ENCODE measurements at places on chromosomes 11 and 22.

- no peak for DNase-seq
These were observed 438 bp downstream of the ZW10 start for GRCh38 chr11:113773092-113773415.

DNA sequence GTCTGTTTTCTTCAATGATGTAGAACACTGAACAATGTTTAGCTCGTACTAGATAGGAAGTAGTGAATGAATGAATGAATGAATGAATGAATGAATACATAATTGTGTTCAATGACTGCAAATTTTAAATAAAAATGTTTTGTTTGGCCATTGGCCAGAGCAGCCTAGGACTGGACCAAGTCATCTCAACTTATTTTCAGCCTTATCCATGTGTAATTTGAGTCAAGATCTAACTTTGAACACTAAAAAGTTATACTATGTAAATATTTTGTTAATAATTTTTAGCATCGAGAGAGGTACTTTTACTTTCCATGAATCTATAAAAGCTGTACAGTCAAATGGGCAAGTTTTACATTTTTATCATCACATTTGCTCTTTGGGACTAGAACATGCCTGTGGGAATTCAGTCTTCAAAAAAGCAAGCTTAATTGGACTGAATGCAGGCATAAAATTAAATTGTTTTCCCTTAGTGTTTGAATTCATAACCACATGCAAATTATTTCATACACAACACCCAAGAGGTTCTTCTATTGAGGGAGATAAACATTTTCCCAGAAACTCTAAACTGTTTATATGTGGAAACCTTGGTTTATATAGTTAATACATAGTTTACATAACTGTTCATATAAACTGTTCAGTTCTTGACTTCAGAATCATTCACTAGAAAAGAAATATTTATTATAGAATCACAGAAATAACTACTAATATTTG lies 222.1 kb upstream of the ANO3 start:
- no peak for DNase-seq

DNA sequence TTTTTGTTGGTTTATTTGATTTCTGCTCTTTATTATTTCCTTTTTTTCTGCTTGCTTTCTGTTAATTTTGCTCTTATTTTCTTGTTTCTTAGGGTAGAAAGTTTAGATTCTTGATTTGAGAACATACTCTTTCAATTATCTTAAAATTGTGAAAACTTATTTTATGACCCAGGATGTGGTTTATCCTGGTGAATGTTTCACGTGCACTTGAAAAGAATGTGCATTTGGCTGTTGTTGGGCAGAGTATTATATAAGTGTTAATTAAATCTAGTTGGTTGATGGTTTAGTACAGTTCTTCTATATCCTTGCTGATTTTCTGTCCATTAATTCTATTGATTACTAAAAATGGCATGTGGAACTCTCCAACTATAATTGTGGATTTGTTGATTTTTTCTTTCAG lies 66.9 kb upstream of the NARS2 start:
- DNase-seq, result no peak

DNA sequence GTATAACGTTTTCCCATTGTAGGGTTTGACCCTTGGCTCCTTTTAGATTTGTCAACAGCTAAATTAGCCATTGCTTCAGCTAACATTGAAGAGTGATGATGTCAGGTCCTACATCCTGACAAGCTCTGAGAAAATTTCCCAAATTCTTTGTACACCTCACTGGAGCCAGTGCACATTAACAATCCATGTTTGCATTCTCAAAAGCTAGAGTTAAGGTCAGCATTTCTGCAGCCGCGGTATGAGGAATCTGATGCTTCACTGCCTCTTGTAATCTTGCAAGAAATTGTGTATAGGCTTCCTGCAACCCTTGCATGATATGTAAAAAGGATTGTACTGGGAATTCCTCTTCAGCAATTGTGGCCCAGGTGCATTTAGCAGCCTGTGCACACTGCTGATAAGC lies 33.1 kb upstream of the NCAM1 start:
- DNase-seq, result no peak

GRCh38 chr11:114764563-114764962 lies 86.2 kb downstream of the NXPE2 start:
- DNase-seq, result no peak

DNA sequence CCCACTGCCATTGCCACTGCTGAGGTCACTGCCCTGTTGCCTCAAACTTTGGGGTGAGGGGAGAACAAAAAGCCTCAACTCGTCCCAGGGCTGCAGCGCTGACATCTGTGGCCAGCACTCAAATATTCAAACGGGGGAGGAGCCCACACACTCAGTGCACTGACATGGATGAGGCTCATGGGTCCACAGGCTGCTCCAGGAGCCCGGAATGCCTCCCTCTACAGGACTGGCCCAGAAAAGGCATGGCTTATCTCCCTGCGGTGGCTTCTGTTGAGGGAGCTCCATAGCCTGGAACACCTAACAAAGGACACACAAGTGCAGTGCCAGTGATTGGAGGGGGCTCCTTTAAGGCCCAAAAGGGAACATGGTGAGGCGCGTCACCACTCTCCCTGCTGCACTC lies 341.1 kb upstream of the LUZP2 start:
- no peak for DNase-seq

DNA sequence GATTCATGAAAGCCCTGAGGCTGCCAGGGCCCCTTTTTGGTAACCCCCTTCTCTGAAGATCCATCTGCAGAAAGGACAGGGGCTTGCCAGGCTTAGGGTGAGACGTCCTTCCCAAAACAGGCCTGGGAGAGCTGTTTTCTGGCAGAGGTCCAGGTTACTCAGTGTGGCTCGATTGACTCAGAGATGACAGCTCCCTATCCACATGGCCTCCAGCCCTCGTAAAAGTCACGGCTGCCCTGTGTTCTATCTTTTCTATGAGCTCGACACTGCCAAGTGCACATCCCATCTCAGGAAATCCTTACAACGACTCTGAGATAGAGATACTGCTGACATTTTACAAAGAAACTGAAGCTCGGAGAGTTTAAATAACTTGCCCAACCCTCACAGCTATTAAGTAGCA lies 20.4 kb downstream of the ADAMTS8 start:
- DNase-seq, result peak; percentile 42

- DNase-seq, result no peak
These were observed 298.7 kb upstream of the ZC3H12C start for GRCh38 chr11:109794501-109794900.

- DNase-seq, result no peak
These were observed 84.4 kb downstream of the CSTPP1 start for GRCh38 chr11:47020793-47021526.

GRCh38 chr22:43880541-43880991 lies 11.2 kb downstream of the PNPLA5 start:
- no peak for DNase-seq

- no peak for DNase-seq
These were observed 785 bp downstream of the WT1 start for GRCh38 chr11:32434356-32435151.

- DNase-seq, result no peak
These were observed 627.3 kb upstream of the KIRREL3 start for GRCh38 chr11:127627629-127628457.

DNA sequence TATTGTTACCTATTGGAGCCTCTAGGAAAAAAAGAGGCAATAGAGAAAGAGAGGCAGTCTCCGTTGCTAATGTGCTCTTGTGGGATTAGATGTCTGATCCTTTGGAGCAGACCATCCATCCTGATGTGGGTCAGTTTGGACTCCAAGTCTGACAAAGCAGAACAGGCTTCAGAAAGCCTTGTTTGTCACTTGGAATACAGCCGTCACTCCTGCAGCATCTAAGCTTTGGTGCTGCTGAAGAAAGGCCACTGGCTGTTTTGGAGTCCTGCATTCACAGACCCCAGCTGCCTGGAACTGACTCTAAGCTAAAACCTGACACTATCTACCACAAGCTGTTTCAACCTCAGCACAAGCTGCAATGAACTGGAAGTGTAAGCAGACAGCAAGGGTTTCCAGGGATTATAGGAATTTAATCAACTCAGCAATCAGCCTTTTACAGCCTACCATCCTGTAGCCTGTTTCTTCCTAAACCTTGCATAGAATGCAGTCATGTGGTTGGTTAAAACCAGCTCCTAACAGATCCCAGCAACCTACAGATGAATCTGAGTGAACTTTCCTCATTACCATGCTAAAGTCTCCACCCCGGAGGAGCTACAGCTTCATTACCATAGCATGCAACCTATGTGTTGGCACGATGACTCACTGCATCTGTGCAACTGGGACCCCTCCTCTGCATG lies 3.7 kb upstream of the PLAAT4 start:
- no peak for DNase-seq

GRCh38 chr11:57763568-57763967 lies 2.0 kb downstream of the CTNND1 start:
- no peak for DNase-seq

DNA sequence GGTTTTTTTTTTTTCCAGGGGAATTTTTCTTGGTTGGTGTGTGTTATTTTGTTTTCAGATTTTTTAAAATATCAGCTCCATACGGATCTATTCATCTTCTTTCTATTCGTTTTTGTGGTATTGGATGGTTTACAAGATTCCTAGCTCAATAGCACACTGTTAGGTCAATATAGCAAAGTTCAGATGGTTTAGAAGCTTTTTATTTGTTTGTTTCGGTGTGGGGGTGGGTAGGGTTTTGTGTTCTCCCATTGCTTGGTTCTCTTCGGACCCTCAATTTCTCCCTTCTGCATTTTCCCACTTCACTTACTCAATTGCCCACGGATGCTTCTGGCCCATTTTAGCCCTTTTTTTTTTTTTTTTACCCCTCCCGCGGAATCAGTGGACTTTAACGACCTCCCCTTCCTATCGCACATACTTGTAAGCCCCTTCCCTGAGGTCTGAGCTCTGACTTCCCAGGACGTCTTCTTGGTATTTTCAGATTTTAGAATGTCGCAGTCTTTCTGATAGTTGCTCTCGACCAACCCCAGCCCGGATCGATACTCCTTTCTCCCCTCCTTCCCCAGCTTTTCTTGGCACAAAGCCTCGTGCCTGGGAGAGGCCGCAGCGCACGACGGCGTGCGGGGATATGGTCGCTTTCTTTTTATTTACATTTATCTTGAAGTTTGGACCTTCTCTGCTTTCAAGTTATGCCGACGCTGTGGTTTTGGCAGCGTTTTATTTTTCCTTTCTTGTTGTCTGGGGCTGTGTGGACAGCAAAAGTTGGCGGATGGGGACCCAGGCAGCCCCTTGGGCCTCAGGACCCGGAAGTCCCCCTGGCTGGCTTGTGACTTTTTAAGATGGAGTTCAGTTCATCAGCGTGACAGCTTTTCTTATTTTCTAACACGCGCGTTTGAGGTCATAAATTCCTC lies 4.4 kb upstream of the SPDYC start:
- no peak for DNase-seq

DNA sequence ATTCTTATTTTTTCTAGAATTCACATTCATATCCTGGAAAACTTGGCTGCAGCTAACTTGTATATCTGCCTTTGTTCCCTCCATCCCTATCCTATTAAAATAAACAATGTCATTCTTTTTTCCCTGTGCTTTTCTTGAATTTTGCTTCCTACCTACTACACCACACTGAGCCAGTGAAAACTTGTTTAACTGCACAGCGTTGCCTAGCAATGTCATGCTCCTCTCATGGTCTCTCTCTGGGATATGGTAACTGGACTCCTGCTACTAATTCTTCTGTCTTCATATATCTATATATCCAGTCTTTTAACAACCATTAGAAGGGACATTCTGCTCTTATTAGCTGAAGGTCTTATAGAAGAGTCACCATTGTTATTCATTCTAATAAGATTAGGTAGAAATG lies 434.4 kb downstream of the METTL15 start:
- no peak for DNase-seq

DNA sequence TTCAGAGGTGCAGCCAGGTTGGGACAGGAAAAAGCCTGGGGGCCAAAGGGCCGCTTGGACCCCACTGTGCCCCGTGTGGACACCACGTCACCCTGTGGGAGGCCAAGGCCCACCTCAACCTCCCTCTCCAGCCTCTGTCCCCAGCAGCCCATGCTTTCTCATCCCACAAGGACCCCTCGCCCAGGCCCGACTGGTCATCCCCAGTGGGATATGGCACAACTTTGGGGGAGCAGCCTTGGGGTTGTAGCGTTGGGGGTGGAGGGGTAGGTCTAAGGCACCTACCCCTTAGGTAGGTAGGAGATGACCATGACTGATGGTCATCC lies 44.0 kb downstream of the IGF2 start:
- no peak for DNase-seq

DNA sequence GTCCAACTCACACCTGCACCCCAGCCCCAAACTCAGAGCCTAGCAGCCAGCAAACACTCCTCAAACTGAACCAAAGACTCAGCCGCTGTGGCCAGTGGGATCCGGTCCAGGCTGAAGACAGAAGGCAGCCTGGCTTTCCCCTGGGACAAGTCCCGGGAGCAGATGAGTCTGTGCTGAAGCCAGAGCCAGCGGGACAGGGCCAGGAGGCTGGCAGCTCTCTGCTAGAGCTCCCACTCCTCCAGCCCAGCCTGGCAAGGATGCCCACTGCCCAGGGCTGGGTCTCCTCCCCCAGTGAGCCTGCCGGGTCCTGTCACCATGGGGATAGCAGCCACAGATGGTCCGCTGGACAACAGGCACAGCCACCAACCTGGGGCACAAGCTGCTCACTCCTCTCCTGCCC lies 42.9 kb upstream of the PRR5 start:
- DNase-seq, result no peak

DNA sequence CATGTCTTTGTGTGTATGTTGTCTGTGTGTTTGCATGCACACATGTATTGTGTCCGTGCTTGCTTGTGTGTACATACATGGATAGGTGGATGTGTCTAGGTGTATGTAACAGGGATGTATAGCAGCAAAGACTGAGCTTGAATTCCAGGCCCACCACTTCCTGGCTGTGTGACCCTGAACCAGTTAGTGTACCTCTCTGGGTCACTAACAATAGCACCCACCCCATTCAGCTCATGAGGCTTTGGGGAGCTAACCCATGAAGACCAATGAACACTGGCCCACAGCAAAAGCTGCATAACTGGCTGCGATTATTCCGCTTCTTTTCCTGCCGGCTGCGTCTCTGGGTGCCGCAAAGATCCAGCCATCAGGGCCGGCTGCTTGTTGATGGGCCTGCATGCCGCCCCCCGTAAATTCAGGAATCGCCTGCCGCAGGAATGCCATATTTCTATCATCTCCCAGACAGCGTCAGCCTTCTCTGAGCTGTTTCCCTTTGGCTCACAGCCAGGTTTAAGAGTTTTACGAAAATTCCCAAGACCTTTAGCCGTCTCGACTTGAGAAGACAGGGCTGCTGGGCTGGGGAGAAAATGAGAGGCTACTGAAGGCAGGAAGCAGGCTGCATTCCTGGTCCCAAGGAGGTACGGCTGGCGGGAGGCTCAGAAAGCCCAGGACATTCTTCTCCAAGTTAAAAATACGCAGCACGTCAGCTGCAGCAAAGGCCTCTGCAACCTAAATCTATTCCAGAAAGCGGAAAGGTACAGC lies 224.6 kb downstream of the MN1 start:
- DNase-seq, result peak; percentile 59

- no peak for DNase-seq
These were observed 44.3 kb downstream of the EXT2 start for GRCh38 chr11:44139565-44140330.

DNA sequence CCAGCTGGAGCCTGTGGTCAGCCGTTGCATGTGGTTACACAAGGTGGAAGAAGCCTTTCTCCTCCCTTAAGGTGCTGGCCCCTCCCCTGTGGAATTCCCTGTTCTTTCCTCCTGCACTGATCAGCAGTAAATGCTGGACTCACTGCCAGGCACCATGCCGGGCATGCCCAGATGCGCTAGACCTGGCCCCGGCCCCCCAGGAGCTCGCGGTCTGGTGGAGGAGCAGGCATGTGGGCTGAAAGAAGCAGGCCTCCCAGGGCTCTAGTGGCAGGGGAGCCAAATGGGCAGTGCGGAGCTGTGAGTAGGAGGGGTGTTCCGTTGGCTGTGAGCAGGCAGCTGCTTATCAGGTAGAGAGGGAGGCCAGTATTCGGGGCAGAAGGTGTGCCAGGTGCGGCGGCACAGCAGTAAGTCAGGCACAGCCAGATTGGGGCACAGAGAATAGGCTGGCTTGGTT lies 10.2 kb downstream of the DGKZ start:
- DNase-seq, result no peak
